CD4-positive, alpha-beta T cell treated with Interferon gamma for 1 hour (primary cell): ENCODE measurements at places on chromosomes 11 and 22.

DNA sequence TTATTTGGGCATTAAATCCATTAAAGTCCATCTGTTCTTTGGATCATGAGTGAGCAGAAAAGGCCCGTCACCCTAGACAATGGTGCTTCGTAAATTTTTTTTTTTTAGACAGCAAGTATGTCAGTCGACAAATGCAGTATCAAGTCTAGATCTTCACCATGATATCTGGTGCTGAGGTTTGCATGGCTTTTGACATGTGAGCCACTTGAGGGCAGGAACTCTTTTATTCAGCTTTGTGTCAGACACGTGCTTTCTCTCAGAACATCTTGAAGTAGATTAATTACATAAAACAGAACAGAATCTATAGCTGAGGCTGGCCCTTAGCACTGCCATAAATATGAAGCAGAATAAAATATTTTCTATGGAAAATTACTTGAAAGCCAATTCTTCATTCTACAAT, 62.9 kb upstream of the CARD18 start:
- DNase-seq: no peak

DNA sequence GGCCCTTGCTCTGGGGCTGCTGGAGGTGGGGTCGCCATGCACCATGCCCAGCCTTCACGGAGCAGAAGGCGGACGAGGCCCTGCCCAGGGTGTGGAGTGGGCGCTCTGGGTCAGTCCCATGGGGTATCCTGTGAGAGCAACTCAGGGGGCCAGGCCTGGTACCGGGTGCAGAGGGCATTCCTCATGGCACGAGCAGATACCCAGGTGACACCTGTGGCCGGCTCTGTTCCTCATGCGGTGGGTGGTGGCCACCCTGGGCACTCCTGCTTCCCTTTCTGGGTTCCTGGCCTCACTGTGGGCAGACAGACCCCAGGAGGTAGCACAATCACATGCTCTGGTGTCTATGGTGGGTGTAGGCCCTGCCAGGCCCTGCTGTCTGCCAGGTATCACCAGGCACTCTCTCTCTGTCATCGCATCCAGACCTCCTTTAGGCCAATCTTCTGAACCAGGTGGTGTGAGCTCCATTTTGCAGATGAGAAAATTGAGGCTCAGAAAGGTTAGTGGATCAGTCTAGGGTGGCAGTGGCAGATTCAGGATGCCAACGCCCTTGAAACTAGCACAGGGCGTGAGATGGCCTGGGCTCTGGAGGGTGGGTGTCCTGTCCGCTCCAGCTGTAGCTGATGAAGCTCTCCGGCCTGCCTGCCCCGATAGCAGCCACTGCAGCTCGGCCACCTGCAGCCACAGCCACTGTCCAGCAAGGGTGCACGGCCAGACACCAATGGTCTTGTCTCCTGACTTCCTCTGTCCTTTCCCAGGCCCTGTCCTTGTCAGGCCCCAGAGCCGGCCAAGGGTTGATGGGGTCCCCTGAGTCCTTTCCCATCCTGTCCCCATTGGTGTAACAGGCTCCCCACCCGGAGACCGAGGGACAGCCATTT, 15.1 kb downstream of the DGKZ start:
- no peak for DNase-seq

GRCh38 chr11:115406404-115406803, 97.8 kb downstream of the CADM1 start:
- no peak for DNase-seq

DNA sequence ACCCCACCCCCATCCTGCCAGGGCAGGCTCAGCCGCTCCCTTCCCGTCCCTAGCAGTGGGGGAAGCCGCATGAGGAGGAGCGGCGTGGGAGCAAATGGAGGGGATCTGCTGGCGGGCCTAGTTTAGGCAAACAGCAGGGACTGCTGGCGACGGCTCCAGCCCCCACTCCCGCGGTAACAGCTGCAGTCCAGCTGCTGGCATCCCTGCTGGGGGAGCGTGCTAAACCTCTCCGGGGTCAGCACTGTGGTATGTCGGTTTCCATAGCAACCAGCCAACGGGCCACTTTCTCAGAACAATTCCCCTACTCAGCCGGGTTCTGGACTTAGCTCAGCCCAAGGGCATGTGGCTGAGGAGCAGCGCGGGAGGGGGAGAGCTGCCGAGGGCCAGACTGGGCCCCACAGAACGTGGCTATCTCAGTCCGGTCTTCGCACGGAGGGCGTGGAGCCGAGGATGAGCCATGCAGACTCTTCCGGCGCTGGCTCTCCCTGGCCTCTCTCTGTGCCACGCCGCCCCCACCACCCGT, 98.8 kb downstream of the PKNOX2 start:
- no peak for DNase-seq

DNA sequence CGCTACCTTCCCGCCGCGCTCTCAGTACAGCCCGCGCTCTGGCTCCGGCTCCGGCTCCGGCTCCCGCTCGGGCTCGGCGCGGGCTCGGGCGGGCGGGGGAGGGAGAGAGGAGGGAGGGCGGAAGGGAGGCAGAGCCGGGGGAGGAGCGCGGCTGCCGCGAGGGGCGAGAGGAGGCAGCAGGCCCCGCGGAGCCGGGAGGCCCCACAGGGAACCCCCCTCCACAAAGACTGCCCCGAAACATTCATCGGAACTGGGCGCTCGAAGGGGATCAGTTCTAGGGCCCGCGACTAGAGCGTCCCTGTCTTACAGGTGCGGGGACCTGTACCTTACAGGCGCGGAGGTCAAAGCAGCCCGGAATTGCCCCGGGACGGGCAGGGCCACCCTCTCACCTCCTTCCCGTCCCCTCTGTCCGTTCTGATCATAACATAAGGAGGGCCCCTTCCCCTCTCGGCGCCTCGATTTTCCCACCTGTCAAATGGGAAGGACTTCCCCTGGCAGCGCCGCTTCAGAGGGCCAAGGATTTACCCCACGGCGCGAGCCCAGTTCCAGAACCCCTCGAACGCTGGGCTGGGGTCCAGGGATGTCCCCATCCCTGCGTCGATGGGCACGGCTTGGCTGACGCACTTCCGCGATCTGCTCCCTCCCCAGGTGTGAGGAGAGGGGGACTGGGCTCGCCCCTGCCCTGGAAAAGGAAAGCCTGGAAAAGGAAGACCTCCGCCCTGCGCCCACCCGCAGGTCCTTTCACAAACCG, at the start of gene SHISA8:
Gene SHISA8 (minus strand): TSS at position 40 of the 751 bp plus-strand sequence. CDS start 407 bp downstream, outside the sequence.
- DNase-seq: peak; percentile 65

DNA sequence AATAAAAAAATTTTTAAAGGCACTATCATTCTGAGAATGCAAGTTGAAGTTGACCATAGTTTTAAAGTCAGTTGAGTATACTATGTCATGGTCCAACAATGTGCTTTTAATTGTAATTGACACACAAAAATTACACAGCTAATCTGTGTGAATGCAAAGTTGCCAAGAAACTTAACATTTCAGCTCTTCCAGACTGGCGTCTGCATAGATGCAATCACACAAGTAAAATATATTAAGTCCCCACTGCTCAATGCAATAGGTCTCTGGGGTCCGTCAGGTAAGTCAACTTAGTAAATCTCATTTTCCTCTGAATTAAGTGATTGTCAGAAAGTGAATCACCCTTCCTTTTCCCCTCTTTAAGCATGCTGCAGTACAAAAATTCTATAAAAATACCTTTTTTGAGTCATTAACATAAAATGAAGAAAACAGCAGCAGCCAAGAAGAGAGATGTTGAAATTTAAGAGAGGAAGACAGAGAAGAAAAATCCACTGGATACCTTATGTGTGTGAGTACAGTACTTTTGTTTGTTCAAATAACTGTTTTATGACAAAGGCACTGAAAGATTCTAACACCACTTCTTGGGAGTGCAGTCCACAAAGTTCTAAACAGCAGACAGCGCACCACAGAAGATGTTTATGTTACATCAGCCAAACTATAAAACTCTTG, 5.1 kb downstream of the FZD4 start:
- DNase-seq: no peak

DNA sequence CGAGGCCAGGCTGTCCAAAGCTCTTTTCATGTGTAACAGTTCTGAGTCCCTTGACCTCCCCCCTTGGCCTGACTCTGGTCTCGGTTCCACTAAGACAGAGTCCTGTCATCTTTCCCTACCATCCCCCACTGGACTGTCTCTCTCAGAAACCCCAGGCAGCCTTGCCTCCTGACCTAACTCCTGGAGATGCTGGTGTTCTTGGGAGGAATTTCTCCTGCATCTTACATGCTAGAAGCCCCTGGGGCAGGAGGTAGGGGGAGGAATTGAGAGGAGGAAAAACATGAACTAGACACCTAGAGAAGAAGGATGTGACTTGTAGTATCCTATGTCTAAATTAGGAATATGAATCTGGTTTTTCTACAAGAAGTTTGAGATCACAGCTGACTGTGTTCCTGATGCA, 648 bp upstream of the IL18BP start:
- DNase-seq: no peak

GRCh38 chr11:40958707-40959106, 500.7 kb downstream of the LRRC4C start:
- no peak for DNase-seq

GRCh38 chr11:119505071-119505470, 82.1 kb upstream of the THY1 start:
- no peak for DNase-seq

DNA sequence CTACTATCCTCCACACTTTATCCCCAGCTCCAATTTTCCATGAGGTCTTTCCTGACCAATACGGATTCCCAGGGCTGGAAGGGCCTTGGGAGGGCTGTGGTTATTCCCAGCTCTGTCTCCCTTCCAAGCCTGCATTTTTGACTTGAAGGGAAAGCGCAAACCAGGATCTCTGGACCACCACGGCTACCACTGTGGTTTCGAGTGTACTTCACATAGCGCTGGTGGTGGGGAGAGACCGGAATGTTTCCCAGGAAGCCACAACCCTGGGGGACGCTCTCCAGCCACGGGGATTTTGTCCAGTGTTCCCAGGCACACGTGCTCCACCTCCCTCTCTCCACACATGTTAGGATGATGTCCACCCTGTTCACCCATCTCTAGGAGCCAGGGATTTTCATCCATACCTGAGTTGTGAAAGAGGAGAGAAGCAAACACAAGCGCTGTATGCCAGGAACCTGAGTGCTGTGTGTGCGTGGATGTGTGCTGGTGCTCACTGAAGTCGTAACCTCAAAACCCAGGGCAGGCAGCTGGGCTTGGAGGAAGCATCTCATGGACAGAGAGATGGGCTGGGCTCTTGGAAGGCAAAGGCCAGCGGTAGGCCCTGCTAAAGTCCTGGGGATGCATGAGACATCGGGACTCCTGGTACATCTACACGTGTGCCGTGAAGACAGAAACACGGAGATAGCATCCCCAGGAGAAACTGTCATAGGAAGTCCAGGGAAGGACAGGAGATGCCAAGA, 1.3 kb upstream of the NPTXR start:
- DNase-seq: no peak

DNA sequence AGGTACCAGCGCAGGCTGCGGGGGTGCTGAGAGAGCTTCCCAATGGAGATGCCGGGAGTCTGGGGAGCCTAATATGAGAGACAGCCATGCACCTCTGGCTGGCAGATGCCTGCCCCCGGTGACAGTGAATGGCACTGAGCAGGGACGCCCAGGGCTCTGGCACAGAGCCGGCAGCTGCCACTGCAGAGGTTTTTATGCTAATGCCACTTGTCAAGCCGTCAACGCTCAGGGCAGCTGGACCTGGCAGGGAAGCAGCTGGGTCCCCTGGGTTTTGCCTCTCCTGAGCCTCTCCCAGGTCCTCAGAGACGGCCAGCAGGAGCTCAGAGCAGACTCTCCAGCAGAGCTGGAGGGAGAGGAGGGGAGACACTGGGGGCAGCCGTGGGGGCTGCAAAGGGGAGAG, 573.6 kb downstream of the BUD13 start:
- DNase-seq: no peak

DNA sequence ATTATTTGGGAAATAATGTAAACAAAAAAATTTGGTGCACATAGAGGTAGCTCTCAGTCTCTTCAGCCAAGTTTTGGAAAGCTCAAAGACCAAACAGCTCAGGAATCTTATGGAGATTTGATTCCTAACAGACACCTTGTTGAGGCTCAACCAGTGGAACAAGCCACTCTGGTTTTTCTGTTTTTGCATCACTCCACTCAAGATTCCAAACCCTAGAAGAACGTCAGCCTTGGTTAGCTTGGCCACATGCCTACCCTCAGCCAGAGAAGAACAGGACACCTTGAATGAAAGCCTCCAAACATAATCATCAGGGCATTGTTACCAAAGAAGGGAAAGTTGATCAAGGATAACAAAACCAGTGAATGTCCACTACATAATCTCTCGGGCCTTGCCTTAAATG, 3.8 kb upstream of the SMCO4 start:
- no peak for DNase-seq

DNA sequence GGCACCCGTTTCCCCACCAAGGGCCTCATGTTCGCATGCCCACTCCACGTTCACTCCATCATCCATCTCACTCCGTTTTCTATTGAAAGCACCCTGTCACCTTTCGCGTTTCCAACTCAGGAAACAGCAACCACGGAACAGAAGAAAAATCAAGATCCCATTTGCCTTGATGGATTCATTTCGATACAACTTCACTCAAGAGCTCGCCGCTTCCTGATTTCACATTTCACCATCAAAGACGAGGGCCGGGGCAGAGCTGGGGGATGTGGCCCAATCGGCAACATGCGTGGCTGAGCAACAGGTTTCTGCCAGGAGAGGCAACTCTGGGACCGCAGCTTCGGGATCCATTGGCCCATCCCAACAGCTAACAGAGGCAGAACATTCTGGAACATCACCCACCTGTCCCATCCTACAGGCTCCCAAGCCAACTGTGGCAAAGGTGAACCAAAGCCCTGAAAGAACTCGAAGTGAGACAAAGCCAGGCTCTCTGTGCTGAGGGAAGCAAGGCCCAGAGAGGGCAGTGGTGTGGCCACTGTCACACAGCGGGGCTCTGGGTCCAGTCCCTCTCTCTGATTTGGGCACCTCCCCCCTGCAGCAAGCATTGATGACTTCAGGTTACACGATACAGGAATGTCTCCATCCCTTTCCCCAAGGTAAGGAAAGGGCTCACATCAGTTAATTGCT, 36.2 kb upstream of the CD5 start:
- no peak for DNase-seq

- no peak for DNase-seq
These were observed 1.2 kb upstream of the GRK2 start for GRCh38 chr11:67264877-67265632.

GRCh38 chr11:20050551-20051333, 109.5 kb downstream of the DBX1 start:
- DNase-seq: no peak

DNA sequence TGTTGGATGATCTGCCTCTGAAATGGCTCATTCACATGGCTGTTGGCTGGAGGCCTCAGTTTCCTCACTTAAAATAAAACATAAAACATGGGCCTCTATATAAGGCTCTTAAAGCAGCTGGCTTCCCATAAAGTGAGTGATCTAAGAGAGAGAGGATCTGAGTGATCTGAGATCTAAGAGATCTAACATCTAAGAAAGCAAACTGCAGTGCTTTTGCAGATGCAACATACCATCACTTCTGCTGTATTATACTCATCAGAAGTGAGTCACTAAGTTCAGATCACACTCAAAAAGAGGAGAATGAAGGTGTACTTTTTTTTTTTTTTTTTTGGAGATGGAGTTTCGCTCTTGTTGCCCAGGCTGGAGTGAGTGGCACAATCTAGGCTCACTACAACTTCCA, 18.1 kb upstream of the HSPA8 start:
- no peak for DNase-seq

GRCh38 chr11:61392981-61393595, 701 bp downstream of the TMEM216 start:
- no peak for DNase-seq
